SW 1271 (cell line): ENCODE measurements at places on chromosomes 12 and 14.

- DNase-seq, result peak; percentile 57
Measured at GRCh38 chr12:121536054-121536898, 44.5 kb downstream of the KDM2B start.

GRCh38 chr14:96285667-96286066 is 29.7 kb downstream of the BDKRB1 start:
- DNase-seq, result no peak

DNA sequence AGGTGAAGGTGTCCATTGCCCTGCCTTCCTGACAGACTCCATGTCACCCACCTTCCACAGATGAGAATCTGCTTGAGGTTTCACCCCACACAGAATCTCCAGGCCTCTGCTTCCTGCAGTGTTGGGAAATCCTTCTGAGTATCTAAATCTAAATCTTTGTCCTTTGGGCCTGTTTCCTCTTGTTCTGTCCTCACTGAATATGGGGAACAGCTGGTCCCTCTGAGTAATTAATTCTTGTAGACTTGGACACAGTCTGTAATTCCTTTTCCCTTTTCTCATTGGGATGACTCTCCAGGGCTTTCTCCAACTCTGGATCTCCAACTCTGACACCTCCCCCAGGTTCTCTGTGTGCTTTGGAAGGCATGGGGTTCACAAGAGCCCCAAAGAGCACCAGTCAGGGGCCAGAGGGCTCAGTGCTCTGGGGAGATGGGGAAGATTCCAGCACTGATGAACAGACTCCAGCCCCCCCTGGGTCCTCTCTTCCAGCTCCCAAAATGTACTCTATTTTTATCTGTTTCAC is 2.3 kb upstream of the ACVRL1 start:
- DNase-seq, result no peak

- DNase-seq, result peak; percentile 52
Measured at GRCh38 chr12:64696080-64696741, 63.0 kb downstream of the GNS start.

DNA sequence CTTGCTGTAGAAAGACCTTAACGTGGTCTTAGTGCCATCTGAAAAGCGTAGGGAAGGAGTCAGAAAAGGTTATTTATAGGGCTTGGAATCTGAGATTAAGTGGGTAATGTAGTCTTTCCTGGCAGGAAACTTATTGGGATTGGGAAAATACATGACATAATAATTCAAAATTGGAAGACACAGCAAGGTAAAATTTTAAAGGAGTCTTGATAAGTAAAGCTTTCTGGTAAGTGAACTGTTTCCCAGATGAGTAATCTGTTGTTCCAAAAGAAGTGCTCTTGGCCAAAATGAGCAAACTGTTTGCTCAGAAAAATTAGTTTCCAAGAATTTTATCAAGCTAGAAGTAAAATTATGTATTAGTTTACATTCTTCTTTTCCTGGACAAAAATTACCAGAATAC is 149.3 kb upstream of the TMTC2 start:
- no peak for DNase-seq

- DNase-seq, result no peak
Measured at GRCh38 chr12:51897181-51897580, 9.3 kb downstream of the ANKRD33 start.

DNA sequence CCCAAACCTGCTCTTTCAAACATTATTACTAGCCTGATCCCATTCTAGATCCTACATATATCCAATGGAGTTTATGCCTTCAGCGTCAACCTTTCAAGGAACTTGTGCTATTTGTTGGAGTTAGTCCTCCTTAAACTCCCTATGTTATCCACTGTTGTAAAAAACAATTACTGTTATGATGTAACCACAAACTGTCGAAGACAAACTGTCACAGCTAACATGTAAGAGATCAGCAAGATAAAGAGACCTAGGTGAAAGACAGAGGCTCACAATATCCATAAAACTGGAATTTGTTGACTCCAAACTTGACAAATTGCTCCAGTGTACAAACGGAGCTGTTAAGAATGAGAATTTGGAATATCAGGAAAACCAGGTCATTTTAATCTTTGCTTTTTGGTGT is 70.7 kb downstream of the CDK17 start:
- DNase-seq, result no peak

- no peak for DNase-seq
Measured at GRCh38 chr12:26994109-26994508, 20.1 kb downstream of the TM7SF3 start.

GRCh38 chr12:129870796-129871195 is 33.0 kb downstream of the TMEM132D start:
- DNase-seq, result no peak
